ENCODE measurements at places on chromosomes 3 and 15.

- DNase-seq, result no peak
These were observed 775.1 kb upstream of the CFAP20DC start for GRCh38 chr3:59824876-59825275.

GRCh38 chr3:4752201-4753072, 226.8 kb upstream of the BHLHE40 start:
- DNase-seq, result no peak

DNA sequence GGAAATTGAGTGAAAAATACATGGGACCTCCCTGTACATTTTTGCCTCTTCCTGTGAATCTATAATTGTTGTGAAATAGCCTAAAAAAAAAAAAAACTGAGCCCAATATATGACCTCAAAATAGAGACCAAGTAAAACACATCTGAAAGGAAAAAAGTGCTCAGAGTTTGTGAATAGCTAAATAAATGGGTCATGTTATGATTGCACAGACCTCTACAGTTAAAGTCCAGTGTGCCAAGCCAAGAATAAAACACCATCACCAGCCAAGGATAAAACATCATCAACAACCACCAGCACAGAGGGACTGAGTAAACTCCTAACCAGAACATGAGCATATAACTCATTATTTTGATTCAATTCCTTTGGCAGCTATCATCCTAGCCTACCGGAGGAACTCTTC, 115.6 kb upstream of the AGTR1 start:
- DNase-seq, result no peak

DNA sequence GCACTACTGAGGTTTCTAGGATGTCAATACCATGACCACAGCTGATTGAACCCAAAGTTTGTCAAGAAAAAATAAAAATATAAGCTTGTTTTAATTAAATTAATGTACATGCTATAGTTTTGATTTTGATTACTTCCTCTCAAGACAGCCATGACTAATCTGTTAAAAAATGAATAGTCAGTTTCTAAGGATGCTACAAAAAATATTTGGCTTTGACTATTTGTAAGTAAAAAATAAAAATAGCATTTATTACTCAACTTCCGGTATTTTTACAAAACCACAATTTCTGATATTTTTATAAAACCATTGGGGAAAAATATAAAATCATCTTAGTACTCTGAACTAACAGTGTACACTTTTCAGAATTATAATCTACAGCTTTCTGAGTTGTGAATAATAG, 12.1 kb upstream of the TEX9 start:
- no peak for DNase-seq

DNA sequence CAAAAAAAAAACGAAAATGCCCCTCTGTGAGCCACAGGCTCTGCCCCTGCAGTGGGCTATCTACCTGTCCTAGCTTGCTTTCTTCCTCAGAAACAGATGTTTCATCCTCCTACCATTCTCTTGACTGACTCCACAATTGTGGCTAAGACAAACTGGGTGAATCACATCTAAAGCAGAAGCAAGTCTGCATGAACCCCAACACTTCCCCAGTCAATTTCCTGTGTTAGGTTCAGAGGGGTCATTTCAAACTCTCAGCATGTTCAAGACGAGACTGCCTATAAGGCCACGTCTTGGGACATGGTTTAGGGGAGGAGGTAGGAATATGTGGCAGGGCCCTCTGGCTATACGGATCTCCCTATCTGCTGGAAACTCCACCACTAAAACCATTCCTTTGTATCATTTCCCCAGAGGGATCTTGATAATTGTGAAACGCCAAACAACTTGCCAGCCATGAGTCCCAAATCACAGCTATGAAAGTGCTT, 28.6 kb upstream of the ANKDD1A start:
- no peak for DNase-seq

DNA sequence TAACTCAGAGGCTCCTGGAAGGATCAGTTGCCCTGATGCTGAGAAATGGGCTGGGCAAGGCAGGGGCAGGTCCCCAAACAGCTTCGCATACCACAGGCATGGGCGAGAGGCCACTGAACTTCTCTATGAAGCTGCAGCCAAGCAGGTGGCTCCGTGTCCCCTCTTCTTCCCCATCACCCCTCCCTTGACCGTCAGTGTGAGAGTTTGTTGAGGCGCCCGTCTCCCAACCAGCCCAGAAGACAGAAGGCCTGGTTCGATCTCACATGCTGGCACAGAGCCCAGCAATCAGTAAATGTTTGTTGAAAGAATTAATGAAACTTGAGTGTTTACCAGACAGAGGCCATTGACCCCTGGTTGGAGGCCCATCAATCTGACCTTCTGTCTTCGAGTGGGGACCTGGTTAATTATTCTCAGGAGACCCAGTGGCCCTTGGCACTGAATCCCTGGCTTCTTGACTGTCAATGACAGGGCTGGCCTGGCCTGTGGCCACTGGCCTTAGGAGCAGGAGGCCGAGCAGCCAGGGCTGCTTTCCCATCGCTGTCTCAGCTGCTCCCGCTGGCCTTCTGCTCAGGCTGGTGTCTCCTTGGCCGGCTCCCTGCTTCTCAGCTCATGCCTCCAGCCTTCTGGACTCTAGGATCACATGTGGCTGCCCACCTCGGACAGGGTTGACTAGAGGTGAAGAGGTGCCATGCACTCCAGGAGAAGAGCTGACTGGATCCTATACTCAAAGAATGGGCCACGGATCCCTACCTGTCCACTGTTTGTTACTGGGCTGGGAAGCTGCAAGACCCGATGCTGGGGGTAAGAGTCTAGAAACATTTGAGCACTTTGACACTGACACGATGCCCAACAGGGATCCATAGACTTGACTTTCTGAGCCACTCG, 113.4 kb downstream of the ASB7 start:
- DNase-seq, result no peak

Measured in erythroblast (primary cell).